OCI-LY7 (cell line): ENCODE measurements at places on chromosomes 5 and 9.

DNA sequence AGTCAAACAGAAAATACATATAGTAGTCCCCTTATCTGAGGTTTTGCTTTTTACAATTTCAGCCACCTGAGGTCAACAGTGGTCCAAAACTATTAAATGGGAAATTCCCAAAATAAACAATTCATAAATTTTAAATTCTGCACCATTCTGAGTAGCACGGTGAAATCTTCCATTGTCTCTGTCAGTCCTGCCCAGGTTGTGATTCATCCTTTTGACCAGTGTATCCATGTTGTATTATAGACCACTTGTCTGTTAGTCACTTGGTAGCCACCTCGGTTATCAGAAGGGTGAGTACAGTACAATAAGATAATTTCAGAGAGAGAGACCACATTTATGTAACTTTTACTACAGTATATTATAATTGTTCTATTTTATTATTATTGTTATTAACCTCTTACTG, 2.8 kb downstream of the CCDC152 start:
- no peak for DNase-seq

GRCh38 chr5:133688391-133688790, 76.0 kb upstream of the FSTL4 start:
- no peak for DNase-seq

DNA sequence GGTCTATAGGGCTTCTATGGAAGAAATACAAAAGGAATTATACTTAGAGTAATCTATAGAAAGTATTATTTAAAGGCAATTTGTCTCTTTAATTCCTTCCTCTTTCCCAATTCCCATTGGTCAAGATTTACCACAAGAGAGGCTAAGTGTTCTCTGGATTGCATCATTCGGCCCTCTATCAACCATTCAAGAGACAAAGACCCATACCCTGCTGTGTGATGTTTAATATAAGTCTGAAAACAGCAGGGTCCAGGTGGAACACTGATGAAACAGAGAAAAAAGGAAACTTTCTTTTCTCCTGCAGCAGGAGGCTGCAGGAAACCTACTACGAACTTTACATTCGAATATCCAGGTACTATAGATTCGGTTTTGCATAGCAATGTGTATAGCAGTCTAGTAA, 323.4 kb downstream of the CHSY3 start:
- no peak for DNase-seq

GRCh38 chr9:94586814-94587213, 6.8 kb downstream of the FBP2 start:
- DNase-seq, result peak; percentile 28

DNA sequence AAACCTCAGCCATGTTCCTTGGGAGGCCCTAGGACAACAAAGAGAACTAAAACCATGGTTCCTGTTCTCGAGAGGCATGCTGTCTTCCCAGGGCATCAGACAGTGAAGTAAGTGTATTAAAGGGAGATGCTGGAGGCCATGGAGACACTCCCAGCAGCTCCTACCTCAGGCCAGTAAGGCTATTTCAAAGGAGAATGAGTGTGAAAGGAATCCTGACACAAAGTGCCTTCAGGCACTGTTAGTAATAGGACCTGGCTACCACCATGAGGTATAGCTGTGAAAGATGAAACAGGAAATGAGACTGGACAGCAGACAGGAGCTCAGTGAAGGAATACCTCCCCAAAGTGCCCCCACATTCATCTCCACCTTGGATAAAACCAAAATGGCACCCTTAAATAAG, 71.0 kb downstream of the FANCC start:
- DNase-seq, result no peak

GRCh38 chr5:94911276-94911675, 292.8 kb downstream of the SLF1 start:
- DNase-seq, result no peak

- DNase-seq, result no peak
These were observed 4.2 kb upstream of the MINAR2 start for GRCh38 chr5:129743541-129744187.
